ENCODE measurements at places on chromosomes 5 and 9.

DNA sequence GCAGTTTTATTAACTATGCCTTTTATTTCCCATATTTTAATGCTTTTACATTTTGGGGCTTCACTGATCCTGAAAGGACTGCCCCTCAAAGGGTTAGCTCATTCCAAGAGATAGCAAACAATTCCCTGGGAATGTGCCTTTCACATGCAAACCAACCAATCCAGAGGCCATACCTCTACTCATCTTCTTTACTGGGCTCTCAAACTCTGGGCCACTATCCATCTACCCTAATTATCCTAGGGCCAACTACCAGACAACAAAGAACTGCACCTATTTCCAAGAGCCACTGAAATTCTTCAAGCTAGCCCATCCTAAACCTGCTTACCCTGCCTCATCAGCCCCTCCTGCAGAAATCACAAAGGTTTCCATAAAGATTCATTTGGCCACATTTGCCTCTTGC, 364.7 kb downstream of the CDH12 start:
- no peak for DNase-seq

GRCh38 chr9:86795047-86795442, 152.3 kb downstream of the GAS1 start:
- no peak for DNase-seq

DNA sequence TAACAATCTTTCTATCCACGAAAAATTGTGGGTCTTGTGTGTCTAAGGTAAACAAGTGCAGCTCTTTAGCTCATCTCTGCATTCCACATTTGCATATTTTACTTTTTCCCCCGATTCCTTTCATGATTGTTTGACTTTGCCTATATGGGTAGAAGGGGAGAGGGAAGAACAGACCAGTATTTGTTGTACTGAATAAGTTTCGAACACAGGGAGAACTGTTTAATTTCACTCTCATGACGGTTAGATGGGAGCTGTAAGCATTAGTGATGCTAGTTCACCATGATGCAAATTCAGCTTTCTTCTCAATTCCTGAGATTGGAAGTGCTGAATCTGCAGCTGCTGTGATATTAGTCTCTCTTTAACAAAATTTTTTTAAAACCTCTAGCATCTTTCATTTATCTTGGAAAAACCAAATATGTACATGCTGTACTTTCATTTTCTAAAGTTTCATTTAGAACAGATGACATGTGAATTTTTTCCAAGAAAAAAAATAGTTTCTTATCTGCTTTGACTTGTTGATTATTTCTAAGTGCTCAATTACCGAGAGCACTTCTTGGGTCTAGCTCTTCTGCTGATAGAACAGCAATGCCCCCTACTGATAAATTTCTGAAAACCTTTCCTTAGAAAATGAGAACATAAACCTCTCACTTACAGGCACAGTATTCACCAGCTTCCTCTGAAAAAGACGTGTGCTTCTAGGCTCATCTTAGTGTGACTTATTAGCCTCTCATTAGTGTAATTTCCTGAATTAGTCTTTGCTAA, 149.5 kb downstream of the BAAT start:
- DNase-seq: no peak

- no peak for DNase-seq
Measured at GRCh38 chr5:173035904-173036707, 20.0 kb upstream of the CREBRF start.

DNA sequence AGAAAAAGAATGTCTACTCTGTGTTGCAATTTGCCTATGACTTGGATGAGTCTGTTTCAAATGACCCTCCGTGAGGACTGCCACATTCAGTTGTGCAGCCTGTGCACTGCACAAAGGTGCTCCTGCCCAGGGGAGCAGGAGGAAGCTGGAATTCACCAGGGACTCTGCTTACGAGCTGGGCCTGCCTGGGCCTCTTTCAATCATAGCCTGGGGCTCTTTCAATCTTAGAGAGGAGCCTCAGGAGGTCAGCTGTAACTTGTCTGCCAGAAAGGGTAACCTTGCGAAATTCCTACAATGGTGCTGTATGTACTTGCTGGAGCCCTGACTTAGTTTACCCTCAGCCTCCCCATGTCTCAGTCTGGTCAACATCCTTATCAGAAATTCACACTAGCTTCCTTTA, 8.4 kb upstream of the SFXN1 start:
- DNase-seq: no peak

DNA sequence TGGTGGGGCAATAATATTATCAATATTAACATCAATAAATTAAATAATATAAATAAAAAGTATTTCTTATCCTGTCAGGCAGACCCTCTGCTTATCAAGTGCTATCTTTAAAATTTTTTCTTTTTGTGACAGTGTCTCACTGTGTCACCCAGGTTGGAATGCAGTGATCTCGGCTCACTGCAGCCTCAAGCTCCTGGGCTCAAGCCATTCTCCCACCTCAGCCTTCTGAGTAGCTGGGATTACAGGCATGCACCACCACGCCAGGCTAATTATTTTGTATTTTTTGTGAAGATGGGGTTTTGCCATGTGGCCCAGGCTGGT, 53.2 kb downstream of the NDST1 start:
- no peak for DNase-seq

- DNase-seq: no peak
Measured at GRCh38 chr5:96006291-96006690, 44.6 kb upstream of the ELL2 start.

- no peak for DNase-seq
Measured at GRCh38 chr5:179124853-179125788, 64.9 kb downstream of the ZNF354C start.

GRCh38 chr5:149164731-149165130, 23.4 kb downstream of the ABLIM3 start:
- DNase-seq: no peak

GRCh38 chr9:85723215-85723614, 18.5 kb downstream of the AGTPBP1 start:
- DNase-seq: peak; percentile 41

- no peak for DNase-seq
Measured at GRCh38 chr9:21782205-21782604, 20.2 kb upstream of the MTAP start.

GRCh38 chr9:136952321-136952850, 313 bp downstream of the LCN12 start:
- no peak for DNase-seq

GRCh38 chr9:15885464-15885863, 332.6 kb downstream of the CCDC171 start:
- DNase-seq: no peak

DNA sequence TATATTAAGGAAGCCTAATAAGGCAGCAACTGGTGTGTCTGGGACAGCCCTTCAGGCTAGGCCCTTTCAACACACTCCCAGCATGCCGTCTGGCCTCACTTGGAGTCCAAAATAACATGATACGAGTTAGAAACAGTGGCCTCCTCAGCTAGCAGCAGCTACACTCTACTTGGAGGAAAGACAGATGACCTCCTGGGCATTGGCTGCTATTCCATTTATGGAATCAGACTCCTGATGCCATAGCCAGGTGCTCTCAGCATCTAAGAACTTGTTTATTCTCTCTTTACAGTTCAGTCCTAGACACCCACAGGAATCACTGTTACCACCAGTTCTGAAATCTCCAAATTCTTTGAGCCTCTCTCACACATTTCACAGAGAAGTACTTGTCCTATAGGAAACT, 31.8 kb downstream of the RUSC2 start:
- DNase-seq: no peak

GRCh38 chr5:137598399-137598798, 99.3 kb upstream of the SPOCK1 start:
- DNase-seq: no peak

- DNase-seq: no peak
Measured at GRCh38 chr5:41219658-41220269, 6.4 kb upstream of the C6 start.

- DNase-seq: no peak
Measured at GRCh38 chr9:84139296-84140070, 158.9 kb downstream of the RMI1 start.

DNA sequence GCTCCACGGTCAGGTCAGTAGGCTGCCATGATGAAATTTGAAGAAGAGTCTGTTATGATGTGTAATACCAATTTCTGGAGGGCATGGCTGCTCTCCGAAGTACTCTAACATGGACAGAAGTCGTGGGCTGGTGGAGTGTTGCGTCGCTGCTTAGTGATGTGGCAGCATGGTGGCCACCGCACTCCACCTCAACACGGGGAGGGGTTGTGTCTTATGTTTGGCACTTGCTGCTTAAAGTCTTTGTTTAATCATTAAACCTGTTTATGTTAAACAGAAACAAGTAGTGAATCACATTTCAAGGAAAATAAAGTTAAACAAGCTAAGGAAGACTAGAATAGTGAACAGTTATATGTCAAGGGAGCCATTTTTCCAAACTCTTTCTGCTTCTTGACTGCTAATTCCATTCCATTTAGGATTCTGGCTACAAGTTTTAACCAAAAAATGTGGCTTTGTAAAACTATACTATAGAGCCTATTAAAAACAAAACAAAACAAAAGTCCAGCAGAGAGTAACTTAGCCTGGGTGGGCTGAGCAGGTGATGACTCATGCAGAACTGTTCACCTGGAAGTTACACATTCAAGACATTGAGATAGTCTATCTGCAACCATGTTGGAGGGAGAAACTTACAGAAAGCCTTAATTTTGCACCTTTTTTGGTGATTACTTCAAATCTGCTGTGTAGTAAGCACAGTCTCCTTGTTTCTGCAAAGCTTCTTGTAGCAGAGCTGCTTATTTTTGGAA, 9.5 kb downstream of the HABP4 start:
- DNase-seq: no peak

DNA sequence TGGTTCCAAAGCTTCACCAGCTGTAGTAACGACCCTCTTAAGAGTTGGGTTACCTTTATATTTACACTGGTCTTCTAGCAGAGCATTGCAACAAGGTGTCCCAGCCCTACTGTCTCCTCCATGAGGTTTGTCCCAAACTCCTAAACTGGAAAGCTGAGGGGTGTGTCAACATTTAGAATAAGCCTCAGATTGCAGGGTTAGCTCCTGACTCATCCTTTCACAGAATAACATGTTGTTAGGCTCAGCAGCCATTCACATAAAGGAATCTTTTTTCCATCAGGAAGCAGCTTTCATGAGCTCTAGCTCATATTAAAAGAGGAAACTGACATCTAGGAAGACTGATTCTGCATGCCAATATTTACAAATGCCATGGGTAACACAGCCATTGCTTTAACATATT, 238.7 kb downstream of the EFNA5 start:
- no peak for DNase-seq

DNA sequence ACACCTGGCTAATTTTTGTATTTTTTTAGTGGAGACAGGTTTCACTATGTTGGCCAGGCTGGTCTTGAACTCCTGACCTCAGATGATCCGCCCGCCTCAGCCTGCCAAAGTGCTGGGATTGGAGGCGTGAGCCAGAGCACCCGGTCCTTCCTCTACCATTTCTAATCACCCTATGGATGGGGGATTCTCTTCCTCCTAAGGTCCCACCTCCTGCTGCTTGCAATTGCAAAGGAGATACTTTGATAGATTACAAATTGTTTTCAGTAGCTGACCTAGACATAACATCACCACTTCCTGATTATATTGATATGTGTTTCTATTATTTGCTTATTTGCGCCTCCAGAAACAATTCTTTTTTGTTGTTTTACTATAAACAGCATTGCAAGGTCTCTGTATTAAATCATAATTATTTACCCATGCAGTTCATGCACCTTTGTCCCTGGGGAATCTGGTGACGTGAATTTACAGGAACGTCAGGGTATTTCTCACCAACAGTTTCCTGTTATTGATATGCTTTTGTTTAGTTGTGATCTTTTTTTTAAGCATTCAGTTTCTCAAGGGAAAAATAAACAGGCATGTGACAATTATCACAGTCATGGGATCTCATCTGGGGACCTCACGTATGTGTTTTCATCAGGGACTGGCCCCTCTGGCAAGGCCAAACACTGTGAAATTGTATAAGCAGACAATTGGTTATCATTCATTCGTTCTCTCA, 43.2 kb downstream of the ESM1 start:
- no peak for DNase-seq

GRCh38 chr9:68653141-68653595, 51.9 kb upstream of the PIP5K1B start:
- no peak for DNase-seq

DNA sequence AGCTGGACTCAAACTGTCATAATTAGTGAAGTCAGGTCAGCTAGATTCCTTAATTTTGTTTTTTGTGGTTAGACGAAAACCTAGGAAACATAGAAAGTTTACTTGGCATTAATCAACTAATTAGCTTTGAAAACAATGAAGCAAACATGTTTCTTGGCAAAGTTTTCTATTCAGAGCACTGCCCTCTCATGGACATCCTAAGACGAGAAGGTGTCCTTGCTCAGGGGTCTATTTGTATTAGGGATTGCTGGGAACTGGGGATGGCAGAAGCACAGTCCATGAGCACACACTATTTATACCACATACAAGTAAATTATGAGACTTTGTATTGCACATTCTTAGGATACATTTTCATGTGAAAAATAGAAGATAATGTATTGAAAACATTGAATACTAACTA, 49.7 kb downstream of the POC5 start:
- DNase-seq: no peak

GRCh38 chr5:109936996-109937395, 247.3 kb downstream of the MAN2A1 start:
- no peak for DNase-seq

GRCh38 chr9:134216961-134217360, 52.6 kb upstream of the RNU6ATAC start:
- DNase-seq: no peak

DNA sequence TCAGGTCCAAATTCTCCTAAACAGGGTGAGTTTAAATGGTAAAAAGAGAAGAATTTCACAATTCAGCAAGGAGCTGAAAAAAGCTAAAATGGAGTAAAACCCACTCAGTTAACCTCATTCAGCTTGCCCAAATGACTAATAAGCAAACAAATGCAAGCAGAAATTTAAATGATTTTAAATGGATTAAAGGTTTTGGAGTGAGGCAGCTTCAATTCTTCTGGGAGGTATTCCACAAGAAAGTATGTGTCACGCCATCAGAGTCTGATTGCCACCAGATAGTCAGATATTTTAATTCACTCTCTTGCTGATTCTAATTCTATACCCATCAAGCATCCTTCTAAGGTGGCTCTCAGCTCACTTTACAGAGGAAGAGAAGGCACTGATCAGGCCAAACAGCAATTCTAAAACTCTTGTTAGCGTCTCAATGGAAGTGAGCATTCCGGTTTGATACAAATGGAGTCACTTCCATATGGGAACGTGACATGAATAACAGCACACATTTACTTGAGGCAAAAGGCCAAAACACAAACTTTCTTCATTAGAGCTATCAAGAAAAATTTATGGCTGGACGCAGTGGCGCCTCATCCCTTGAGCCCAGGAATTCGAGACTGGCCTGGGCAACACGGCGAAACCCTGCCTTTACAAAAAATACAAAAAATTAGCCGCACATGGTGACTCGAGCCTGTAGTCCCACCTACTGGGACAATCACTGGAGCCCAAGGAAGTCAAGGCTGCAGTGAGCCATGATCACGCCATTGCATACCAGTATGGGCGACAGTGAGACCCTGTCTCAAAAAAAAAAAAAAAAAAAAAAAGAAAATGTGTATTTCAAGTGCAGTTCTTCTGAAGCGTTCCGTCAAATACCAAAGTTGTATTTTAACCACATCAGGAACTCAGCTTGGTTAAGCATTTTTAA, 2.0 kb downstream of the CLK4 start:
- DNase-seq: no peak

- DNase-seq: no peak
Measured at GRCh38 chr5:152711801-152712388, 306.8 kb upstream of the NMUR2 start.

Data from stimulated activated CD8-positive, alpha-beta memory T cell treated with anti-CD3 and anti-CD28 coated beads, Interleukin-7, amount 100 ng/mL, for 1 hour (primary cell).